PC-3 (cell line): ENCODE measurements at places on chromosomes 6 and 20. TPM values are rescaled to one million over a fixed set of nuclear protein-coding genes. Genes with fewer than 3 reads are reported as not detected.

Gene GRM1
- 0.11 TPM in 1 of 2 replicates, not detected in the other for total RNA-seq

Gene IMPG1
- not detected in 2 replicates for total RNA-seq

Gene NR2E1
- 0.07 TPM in 1 of 2 replicates, not detected in the other for total RNA-seq

Gene SMOC2
- total RNA-seq = not detected in 2 replicates

Gene BPIFA2
- not detected in 2 replicates for total RNA-seq

Gene EPB41L1
- total RNA-seq = 48.2 and 53.0 TPM in 2 replicates

Gene MLN
- not detected in 2 replicates for total RNA-seq

Gene VGLL2
- total RNA-seq = not detected in 2 replicates

Gene TFAP2A
- 29.4 and 35.5 TPM in 2 replicates for total RNA-seq

Gene PSORS1C2
- total RNA-seq = not detected in 2 replicates

Gene PTGIS
- 0.18 TPM in 1 of 2 replicates, not detected in the other for total RNA-seq

Gene GMPR
- total RNA-seq = 5.0 and 5.8 TPM in 2 replicates

Gene SNX21
- 90.1 and 108 TPM in 2 replicates for total RNA-seq

Gene RNF182
- 20.2 and 24.7 TPM in 2 replicates for total RNA-seq

Gene MYH7B
- total RNA-seq = 0.04 TPM in 1 of 2 replicates, not detected in the other

Gene CBFA2T2
- total RNA-seq = 9.2 and 9.7 TPM in 2 replicates

Gene PRSS16
- 7.3 and 15.9 TPM in 2 replicates for total RNA-seq

Gene MICAL1
- 9.1 and 17.9 TPM in 2 replicates for total RNA-seq

Gene SYNCRIP
- 63.8 and 76.6 TPM in 2 replicates for total RNA-seq

Gene CTSZ
- 191 and 225 TPM in 2 replicates for total RNA-seq

Gene AP5S1
- total RNA-seq = 28.5 and 31.4 TPM in 2 replicates

Gene NRN1
- total RNA-seq = not detected in 2 replicates

Gene MDFI
- total RNA-seq = 96.4 and 113 TPM in 2 replicates

Gene ANKS1A
- 18.8 and 21.3 TPM in 2 replicates for total RNA-seq

Gene ASCC3
- total RNA-seq = 27.7 and 29.8 TPM in 2 replicates

Gene DOK5
- not detected in 2 replicates for total RNA-seq
